NCI-H1436 treated with DMSO at 0.1 percent for 48 hours (cell line): ENCODE measurements at places on chromosomes 11 and 22.

GRCh38 chr11:15169815-15170551, 55.3 kb downstream of the INSC start:
- DNase-seq, result no peak

- no peak for DNase-seq
These were observed 22.8 kb upstream of the SYT7 start for GRCh38 chr11:61603667-61604066.

DNA sequence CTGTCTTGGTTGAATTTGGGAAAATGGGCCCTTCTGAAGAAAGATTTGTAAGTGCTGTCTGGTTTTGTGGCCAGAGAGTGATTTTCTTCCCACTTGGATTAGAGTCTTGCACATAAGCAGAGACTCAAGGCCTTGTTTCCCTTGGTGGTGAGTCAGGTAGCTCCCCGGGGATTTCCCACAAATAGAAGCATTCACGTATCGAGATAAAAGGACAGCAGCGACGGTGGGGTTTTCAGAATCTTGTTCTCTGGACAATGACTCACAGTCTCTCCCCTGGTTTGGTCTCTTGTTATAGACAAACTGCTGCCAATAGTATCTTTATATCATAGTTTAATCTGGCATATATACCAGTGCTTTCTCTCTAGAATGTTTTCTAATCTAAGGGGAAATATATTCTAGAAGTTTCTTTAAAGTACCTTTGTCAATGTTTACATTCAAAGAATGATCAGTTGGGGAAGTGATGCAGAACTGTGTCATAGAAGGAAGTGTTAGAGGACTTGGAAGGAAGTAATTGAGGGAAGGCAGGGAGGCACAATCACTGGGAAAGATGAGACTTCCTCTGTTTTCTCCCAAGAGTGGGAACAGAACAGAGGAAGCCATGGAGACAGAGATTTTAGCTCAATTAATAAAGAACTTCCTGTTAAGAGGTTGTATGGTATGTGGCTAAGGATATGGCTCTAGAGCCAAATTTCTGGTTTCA, 18.1 kb downstream of the POLA2 start:
- DNase-seq, result no peak

DNA sequence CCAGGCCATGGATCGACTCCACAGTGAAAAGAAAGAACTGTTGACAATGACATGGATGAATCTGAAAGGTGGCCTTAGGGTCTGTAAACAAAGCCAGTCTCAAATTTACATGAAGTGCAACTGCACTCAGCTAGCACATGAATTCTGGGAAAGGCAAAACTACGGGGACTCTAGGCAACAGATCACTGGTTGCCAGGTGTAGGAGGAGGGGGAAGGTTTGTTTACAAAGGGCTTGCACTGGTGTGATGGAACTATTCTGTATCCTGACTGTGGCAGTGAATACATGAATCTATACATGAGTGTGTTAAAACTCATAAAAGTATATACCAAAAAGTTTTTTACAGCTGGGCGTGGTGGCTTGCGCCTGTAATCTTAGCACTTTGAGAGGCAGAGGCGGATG, 27.3 kb downstream of the ALX4 start:
- no peak for DNase-seq

GRCh38 chr11:93577286-93577685, 34.1 kb upstream of the SMCO4 start:
- DNase-seq, result no peak

DNA sequence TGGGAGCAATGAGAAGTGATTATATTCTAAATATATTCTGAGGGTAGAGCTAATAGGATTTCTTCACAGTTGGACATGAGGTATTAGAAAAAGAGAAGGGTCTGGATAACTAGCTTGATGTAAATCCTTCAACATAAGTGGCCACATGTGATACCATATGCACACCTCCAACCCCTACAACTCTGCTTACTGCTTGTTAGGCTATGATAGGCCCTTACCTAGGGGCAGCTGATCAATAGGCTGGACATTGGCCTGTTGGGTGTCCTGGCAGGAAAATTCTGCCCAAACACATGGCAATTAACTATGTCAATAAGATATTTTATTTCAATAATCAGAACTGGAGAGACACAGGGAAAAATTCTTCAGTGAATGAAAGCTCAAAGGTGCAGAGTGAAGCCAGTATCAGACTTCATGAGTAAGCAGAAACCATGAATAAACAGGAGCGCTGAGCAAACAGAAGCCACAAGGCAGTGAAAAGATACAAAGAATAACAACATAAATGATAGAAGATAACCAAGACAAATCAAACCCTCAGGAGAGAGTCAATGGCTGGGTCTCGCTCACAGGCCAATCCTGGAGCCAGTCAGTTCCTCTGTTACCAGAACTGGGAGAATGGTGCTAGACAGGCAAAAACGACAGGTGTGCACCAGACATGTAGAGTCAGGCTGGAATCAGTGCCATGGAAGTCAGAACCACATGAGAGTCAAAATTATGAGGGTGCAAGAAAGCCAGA, 46.3 kb upstream of the PSMA1 start:
- DNase-seq, result no peak

- no peak for DNase-seq
These were observed 41.7 kb downstream of the HORMAD2 start for GRCh38 chr22:30121960-30122359.

DNA sequence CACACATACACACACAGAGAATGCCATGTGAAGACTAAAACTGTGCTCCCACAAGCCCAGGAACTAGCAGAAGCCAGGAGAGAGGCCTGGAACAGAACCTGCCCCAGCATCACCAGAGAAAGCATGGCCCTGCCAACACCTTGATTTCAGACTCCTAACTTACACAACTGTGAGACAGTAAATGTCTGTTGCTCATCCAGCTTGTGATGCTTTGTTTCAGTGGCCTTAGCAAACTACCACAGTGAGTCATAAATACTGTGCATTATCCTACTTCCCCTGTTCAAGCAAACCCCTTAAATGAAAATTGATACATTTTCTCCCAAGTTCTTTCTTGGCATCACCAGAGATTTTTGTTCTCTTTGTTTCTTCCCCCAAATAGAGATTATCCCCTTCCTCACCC, 1539.4 kb upstream of the TENM4 start:
- DNase-seq, result no peak

- DNase-seq, result no peak
These were observed 3.5 kb downstream of the CXCR5 start for GRCh38 chr11:118887206-118887605.

- no peak for DNase-seq
These were observed 15.8 kb downstream of the EPS8L2 start for GRCh38 chr11:721741-722345.

GRCh38 chr11:122796128-122796717, 42.1 kb upstream of the CRTAM start:
- no peak for DNase-seq

- no peak for DNase-seq
These were observed 255.5 kb upstream of the ANO3 start for GRCh38 chr11:26076233-26076990.

- no peak for DNase-seq
These were observed 5.9 kb downstream of the DBX1 start for GRCh38 chr11:20154381-20154780.

- DNase-seq, result peak; percentile 61
These were observed 26.7 kb downstream of the UPB1 start for GRCh38 chr22:24521791-24522245.

DNA sequence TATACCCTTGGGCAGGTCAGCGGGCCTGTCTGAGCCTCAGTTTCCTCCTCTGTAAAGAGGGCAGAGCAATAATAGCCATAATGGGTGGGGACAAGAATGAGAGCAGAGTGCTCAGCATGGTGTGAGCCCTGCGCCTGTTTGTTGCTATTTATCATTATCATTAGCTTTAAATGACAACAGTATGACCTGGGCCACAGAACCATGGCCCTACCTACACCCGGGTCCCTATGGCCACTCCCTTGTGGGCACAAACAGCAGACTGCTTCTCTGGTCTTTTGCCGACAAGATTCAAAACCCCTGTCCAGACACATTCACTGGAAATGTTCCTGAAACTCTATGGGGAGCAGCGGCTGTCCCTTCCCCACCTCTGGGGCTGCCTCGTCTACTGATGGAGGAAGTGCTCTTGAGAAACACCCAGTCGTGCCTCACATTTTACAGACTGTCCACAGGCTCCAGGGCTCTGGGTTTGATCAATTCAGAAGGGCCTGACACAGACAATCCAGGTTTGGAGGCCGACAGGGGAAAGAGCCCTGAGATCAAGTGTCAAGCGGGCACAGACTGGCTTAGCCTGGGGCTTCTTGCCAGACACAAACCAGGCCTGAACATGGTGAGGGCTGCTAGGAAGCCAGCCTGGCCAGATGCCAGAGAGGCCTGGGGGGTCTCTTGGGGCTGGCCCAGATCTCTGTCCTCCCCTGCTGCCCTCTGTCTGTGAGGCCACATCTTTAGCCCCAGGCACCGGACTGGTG, 112.5 kb upstream of the CD82 start:
- DNase-seq, result no peak

DNA sequence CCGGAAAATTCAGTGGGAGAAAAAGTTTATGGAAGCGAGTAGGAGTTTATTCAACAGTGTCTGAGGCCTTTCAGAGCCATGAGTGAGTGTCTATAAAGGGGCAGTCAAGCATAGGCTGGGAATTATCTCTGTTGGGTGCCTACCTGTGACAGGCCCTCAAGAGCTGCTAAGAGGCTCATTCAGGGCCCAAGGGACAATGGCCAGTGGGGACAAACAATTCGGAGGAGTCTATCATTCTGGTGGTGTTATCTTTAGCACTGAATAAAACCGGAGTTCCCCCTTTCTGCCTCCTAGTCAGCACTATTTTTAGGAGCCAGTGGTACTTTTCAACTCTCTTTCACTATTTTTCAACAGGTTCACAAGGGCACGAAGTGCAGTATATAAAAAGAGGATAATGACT, 89.5 kb upstream of the HTATIP2 start:
- no peak for DNase-seq

- no peak for DNase-seq
These were observed 44.4 kb upstream of the CHKA start for GRCh38 chr11:68165601-68166000.

GRCh38 chr11:66843776-66844495, 695 bp downstream of the RCE1 start:
- DNase-seq, result no peak

- DNase-seq, result no peak
These were observed 59.3 kb upstream of the IZUMO1R start for GRCh38 chr11:94245121-94245520.

GRCh38 chr22:45397806-45398205, 15.6 kb downstream of the SMC1B start:
- DNase-seq, result no peak

GRCh38 chr11:104898685-104899013, 389 bp upstream of the CASP12 start:
- DNase-seq, result no peak

DNA sequence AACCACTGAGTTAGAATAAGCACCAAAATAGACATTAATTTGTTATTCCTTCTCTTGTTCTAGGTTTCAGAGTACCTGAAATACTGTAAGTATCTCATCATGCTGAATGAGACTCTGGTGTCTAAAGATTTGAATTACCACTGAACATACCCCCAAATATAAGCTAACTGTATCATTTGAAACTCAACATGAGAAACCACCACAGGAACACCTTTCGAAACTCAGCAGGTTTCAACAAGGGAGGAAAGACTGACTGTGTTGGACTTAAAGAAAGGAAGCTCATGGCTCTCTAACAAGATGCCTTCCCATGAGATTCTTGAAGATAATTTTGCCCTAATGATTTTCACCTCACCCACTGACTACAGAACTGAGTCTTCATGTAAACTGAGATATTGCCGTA, 37.0 kb downstream of the PRCP start:
- DNase-seq, result no peak

DNA sequence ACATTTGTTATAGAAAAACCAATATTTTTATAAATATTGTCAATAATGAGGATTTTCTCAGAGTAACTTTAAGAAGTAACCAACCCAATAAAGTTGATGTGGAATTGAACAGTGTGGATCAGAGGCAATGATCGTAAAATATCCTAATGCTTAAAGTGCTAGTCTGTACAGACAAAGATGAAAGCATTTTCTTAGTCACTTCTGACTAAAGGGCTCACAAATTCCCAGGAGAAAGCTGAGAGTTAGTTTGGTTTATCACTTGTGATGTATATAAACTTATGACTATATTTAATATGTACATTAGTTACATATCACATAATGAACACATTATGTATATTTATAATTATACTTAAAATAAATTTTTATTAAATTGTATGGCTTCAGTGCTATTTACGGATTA, 25.4 kb upstream of the DDI1 start:
- DNase-seq, result no peak

- no peak for DNase-seq
These were observed 34.1 kb upstream of the GRAMD4 start for GRCh38 chr22:46586123-46586519.

DNA sequence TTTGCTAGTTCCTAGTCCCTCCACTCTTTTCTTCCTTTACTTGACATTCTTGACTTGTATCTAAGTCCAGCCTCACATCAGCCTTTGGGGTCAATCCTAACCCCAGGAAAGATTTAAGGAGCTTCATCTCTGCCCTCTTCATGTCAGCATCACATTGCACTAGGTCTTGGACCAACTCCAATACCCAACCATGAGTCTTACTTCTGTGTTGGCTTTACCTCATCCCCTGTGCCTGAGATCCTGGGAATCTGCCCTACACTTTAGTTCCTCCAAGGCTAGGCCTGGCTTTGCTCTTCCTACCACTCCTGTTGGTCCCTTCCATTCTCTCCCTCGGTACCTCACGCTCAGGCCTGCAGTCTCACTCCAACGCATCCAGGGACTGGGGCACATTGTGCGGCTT, 117.0 kb downstream of the SLC1A2 start:
- no peak for DNase-seq

DNA sequence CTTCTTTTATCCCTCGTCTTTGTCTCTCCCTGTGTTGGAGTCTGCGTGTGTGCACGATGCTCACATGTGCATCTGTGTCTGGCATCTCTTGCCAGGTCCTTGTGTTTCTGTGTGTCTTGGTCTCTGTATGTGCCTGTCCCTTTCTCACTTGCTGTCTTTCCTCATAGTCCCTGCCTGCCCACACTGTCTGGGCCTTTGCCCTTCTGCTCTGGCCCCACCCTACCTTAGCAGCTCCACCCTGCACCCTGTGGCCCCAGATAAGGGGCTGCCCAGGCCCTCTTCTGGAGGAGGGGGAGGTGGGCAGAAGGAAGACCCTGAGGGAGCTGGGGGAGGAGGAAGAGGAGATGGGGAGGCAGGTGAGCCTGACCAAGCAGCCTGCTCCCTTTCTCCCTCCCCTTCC, 2.8 kb downstream of the EHBP1L1 start:
- DNase-seq, result no peak

DNA sequence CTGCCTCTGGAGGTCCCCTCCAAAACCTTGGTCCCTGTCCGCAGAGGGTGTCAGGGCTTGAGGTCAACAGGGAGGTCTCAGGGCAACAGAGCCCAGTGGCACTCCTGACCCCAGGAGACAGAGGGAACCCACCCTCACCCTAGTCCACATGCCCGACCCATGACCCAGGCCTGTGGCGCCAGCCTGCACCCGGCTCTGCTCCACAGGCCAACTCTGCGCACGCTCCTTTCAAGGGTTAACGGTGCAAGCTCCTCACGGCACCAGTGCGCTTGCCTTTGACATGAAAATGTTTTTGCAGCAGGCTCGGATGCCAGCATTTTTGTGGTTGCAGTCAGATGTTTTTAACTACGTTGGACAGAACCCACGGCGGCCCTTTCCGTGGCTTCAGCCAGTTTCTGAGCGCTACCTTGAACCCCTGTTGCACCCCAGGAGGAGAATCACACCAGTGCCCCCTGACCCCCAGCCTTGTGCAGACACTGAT, 68.6 kb downstream of the CDKN1C start:
- DNase-seq, result no peak

GRCh38 chr11:19652623-19653375, 59.8 kb upstream of the NAV2 start:
- no peak for DNase-seq
